Esophagus squamous epithelium (tissue), 5 donors: ENCODE measurements at places on chromosomes 3 and 15. TPM values are rescaled to one million over a fixed set of nuclear protein-coding genes. Genes with fewer than 3 reads are reported as not detected.

Gene UBAP1L
- total RNA-seq, result 1.6 TPM

Gene UNC45A
- 59.3 TPM for total RNA-seq

Gene ARGFX
- total RNA-seq, result not detected

Gene UBE2E2
- total RNA-seq, result 44.0 TPM

Gene STX19
- 8.0 TPM for total RNA-seq

Gene SLC6A11
- 11.4 TPM for total RNA-seq

Gene RTP3
- not detected for total RNA-seq

Gene IGSF11
- total RNA-seq, result 0.09 TPM

Gene AADACL2
- total RNA-seq, result 0.19 TPM

Gene IL17RD
- total RNA-seq, result 10.4 TPM

Gene MYZAP
- 21.2 TPM for total RNA-seq

Gene MUC4
- total RNA-seq, result 13.5 TPM

Gene NANOGP8
- not detected for total RNA-seq

Gene CHRNA7
- total RNA-seq, result 1.1 TPM

Gene DPPA4
- not detected for total RNA-seq

Gene CCDC33
- not detected for total RNA-seq

- no peak for DNase-seq
Measured at GRCh38 chr15:68781217-68781616, 39.5 kb downstream of the ANP32A start.

DNA sequence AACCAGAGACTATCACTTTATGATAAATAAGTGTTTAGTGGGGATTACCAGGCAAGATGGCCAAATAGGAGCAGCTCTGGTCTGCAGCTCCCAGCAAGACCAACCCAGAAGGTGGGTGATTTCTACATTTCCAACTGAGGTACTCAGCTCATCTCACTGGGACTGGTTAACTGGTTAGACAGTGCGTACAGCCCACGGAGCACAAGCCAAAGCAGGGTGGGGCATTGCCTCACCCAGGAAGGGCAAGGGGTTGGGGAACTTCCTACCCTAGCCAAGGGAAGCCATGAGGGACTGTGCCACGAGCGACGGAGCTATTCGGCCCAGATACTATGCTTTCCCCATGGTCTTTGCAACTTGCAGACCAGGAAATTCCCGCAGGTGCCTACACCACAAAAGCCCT is 171.0 kb downstream of the CTNNB1 start:
- DNase-seq, result no peak

- no peak for DNase-seq
Measured at GRCh38 chr15:72198356-72199204, 993 bp upstream of the GRAMD2A start.

- no peak for DNase-seq
Measured at GRCh38 chr3:102687851-102688555, 253.2 kb downstream of the ZPLD1 start.

- no peak for DNase-seq
Measured at GRCh38 chr15:51232581-51232980, 105.8 kb downstream of the CYP19A1 start.

DNA sequence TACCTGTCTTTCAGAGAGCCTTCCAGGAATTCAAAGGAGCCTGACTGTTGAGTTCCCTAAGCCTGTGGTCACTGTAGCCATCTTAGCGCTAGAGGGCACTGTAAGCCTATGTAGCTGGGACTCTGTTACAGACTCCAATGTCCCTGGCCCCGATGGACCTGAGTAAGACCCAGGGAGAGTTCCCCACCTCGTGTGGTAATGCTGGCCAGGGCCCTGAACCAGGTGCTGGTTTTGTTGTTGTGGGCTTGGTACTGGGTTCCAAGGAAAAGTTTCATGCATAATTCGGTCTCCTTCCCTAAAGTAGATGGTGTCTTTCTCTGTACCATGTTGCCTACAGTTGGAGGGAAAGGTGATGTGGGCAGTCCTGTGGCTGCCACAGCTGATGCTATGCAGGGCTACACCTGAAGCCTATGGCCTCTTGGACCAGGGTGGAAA is 32.4 kb downstream of the CDAN1 start:
- no peak for DNase-seq

GRCh38 chr3:140809316-140809715 is 131.5 kb downstream of the TRIM42 start:
- DNase-seq, result no peak

- DNase-seq, result no peak
Measured at GRCh38 chr3:31022716-31023115, 128.3 kb upstream of the GADL1 start.

DNA sequence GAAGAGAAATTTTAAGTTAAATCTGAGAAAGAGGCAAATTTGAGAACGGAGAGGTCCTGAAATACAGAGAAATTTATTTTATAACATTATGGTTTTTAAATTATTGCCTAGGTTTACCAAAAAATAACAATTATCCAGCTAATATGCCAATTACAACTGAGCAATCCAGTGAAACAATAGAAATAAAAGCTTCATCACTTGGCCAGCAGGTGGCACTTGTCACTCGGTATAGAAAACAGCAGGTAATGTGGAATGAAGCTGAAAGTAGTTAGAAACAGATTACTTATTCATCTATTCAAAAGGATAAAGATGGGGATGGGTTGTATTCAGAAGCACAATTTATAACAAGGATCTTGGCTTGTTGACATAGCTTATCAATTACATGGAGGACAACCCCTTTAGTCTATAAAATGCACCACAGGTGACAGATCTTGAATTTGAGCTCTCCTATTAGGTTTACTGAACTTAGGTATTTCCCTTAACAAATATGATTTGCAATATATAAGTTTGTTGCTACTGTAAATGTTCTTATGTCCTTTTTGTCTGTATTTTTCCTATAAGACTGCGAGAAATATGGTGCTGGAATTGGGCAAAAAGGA is 70.1 kb upstream of the GUCA1C start:
- no peak for DNase-seq

GRCh38 chr15:73118055-73118454 is 65.8 kb downstream of the NEO1 start:
- DNase-seq, result no peak

DNA sequence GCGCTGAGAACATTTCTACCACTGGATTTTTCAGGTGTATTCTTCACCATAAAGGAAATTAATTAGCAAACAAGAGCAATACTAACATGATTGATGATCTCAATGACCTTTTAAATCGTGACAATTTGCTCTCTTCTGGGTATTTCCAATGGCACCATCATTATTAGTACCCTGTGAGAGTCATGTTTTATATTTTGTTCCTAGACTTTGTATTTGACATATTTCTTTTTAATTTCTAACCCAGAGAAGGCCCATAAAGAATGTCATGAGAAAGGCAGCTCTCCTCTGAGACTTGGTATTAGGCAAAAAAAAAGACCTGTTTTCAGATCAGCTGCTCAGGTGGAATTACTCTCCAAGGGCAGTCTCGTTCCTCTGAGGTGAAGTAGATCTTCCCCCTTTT is 1253.4 kb downstream of the ROBO2 start:
- no peak for DNase-seq

DNA sequence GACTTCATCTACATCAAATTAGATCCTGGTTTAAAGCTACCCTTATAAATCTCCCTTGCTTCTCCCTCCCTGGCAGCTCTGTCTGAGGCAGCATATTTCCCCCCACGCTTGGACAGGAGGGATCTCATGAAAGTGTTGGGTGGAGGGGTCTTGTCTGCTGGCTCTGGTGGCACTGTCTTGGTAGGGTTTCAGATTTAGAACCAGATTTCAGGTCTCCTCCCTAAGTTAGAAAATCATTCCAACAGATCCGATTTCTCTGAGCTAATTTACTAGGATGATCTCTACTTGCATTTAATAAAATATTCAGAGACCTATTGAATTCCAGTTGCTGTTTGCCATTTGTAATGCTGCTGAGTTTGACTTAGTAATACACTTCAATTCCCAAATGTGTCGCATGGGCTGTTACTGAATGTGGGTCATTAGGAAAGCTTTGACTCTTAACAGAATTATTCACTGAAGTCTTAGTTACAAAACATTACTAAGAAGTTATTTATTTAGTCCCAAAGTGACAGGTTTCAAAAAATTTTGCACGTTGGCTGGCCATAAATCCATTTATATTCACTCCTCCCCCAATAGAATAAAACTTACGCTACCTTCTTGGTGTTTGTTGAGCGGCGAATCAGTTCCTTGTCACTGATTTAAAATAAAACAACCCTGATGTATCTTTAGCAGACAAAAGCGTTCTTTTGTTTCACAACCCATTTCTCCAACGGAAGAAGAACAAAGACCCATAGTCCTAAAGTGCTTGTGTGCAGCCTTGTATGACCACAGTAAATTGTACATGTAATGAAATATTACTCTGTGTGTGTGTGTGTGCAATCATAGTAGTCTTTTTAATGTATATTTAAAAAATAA is 84.5 kb downstream of the TRAK1 start:
- DNase-seq, result no peak

DNA sequence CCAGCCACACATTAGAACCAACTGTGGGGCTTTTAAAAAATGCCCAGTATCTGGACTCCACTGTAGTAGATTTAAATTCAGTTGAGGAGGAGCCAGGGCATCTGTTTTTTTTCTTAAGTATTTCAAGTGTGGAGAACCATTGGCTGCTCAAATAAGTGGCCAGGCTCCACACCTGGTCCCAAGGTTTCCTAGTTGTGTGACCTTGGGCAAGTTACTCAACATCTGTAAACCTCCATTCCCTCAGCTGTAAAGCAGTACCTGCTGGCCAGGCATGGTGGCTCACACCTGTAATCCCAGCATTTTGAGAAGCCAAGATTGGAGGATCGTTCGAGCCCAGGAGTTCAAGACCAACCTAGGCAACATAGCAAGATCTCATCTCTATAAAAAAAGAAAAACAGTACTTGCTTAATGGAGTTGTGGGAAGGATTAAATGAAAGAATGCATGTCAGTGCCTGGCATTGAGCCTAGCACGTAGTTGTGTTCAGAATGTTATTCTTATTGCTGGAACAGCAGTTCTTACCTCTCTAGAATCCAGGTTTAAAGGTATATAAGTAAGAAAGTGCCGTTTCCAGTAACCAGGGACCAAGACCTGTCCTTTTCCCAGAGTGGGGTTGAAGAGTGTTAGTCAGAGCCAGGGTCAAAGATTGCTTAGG is 2.0 kb downstream of the PPP1R14D start:
- no peak for DNase-seq

DNA sequence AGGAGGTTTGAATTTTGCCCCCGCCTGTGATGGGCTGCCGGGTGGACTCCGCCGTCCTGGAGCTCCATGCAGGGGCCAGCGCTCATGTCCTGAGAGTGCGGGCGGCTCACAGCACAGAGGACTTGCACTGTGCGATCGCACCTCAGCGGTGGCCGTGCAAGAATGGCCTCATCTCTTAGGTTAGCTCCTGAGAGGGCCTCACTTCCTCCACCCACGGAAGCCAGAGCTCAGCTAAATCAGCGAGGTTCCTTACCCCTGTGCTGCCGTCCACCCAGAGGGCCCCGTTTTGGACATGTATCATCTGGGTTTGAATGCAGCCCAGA is 72.0 kb upstream of the PCSK6 start:
- DNase-seq, result no peak

- DNase-seq, result no peak
Measured at GRCh38 chr15:97761110-97761509, 199.4 kb upstream of the ARRDC4 start.

GRCh38 chr3:115788921-115789470 is 165.7 kb downstream of the GAP43 start:
- DNase-seq, result no peak

DNA sequence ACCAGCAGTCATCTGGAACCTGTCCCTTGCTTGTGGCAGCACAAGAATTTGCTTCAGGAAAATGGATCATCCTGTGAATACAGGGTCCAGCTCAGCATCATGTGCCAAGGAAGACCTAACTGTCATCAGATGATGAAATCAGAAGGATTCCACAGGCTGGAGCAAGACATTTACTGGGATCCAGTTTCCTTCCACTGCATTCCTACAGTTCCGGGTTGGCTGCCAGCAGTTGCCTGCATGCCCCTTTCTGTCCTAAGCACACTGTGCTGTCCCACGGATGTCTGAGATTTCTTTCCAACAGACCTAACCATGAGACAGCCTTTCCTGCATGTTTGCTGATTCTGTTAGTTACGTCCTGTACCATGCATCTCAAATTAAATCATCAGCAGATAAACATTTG is 140.7 kb downstream of the IMPG2 start:
- DNase-seq, result no peak

- no peak for DNase-seq
Measured at GRCh38 chr3:71559578-71560162, 23.9 kb downstream of the FOXP1 start.

GRCh38 chr3:185846037-185846436 is 21.2 kb upstream of the IGF2BP2 start:
- no peak for DNase-seq

DNA sequence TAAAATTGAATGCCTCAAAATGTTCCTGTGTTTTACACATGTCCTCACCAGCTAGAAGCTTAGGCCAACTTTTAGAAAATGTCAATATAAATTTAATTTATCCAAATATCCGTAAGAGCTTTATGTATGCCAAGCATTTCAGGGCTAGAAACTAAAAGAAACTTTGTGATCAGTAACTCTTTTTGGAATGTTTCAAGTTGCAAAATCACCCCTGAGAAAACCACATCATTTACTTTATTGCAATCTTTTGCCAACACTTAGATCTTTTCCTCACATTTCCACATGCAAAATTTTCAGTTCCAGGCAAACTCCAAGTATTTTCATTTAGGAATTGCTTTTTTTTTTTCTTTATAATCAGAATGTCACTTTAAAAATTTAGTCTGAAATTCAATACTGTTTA is 20.1 kb upstream of the IGF1R start:
- no peak for DNase-seq

DNA sequence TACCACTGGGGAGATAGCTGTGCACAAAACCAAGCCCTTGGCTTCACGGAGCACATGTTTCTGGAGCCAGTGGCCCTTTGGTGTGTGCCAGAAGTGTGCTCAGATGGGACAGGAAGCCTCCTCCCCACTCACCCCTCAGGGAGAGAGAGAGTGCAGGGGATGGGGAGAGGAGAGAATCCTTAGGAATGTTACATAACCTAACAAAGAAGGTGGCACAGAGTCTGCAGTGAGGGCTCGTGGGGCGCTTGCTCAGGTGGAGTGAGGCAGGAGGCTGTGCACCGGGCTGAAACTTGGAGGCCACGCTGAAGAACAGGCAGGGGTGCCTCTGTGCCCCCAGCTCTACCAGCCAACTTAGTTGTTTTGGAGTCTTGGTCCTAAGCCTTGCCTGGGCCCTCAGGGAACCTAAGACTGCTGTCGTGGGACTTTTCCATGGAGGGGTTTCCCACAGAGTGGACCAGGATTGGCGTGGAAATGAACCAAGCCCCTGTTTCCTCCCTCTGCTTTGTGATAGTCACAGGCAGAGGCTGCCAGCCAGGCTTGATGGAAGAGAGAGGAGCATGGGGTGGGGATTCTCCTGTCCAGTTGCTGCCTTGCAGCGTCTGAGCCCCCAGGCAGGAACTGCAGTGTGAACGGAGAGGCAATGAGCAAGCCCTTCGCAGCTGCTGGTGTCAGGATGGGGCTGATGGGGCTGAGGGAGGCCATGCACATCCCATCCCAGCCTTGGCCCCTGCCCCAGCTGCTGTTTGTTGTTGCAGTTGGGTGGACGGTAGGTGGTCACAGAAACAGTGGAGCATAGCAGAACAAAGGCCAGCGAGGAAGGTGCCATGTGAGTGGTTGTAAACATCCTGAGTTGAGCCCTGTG is 32.7 kb downstream of the PDIA5 start:
- no peak for DNase-seq
